GM12878 (cell line): ENCODE measurements at places on chromosomes 7 and 10. TPM values are rescaled to one million over a fixed set of nuclear protein-coding genes. Genes with fewer than 3 reads are reported as not detected.

SFTPA1 gene
- 2.4 and 3.7 TPM in 2 replicates for total RNA-seq

GRCh38 chr7:116726713-116727431, 54.9 kb downstream of the MET start:
- DNase-seq = no peak

ZC3HAV1L gene
- total RNA-seq = 10.5 and 10.6 TPM in 2 replicates

UCN3 gene
- total RNA-seq = not detected in 2 replicates
